GF-D8 (cell line): ENCODE measurements at places on chromosomes 6 and 20.

GRCh38 chr20:24842918-24843715 lies 106.0 kb upstream of the CST7 start:
- DNase-seq: peak; percentile 57

DNA sequence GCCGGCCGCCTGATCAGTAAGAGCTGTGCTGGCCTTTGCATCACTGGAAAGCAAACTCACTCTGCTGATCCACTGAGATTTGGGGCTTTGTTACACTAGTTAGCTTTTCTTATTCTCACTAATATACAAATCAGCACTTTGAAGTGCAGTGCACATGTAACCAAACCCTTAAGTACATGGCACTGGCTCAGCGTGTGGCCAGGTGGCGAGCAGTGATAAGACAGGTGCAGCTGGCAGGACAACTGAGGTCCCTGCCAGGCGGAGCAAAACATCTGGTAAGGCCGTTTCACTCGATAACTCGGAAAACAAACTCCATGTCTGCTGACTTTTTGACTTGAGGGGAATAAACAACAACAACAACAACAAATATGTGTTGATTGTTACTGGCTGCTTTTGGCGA lies 11.0 kb downstream of the GFRA4 start:
- DNase-seq: no peak

DNA sequence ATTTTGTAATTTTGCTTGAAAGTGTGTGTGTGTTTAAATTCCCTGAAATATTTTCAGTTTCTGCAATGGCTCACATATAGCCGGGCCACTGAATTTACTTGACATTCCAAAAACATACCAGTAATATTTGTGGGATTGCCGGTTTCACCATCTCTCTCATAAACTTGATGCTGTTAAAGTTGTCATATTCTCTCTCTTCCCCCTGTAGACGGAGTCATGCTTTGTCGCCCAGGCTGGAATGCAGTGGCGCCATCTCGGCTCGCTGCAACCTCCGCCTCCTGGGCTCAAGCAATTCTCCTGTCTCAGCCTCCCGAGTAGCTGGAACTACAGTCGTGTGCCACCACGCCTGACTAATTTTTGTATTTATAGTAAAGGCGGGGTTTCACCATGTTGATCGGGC lies 122.1 kb downstream of the TIAM2 start:
- no peak for DNase-seq

DNA sequence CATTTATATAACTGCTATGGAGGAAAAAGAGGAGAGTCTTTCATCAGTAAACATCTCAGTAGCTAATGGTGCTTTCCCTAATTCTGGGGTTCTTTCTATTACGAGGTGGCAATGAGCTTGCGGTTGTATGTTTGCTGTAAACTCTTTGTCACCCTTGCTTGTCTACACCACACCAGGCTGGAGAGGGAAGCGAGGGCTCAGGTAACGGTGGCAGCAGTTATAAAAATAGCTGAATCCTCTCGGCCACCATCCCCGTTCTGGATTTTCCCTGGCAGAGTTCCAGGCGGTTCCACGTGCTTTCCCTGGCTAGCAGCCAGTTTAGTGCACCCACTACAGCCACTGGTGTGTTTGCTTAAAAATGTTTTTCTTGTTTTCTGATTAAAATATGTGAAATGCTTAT lies 39.0 kb downstream of the MAS1 start:
- no peak for DNase-seq

DNA sequence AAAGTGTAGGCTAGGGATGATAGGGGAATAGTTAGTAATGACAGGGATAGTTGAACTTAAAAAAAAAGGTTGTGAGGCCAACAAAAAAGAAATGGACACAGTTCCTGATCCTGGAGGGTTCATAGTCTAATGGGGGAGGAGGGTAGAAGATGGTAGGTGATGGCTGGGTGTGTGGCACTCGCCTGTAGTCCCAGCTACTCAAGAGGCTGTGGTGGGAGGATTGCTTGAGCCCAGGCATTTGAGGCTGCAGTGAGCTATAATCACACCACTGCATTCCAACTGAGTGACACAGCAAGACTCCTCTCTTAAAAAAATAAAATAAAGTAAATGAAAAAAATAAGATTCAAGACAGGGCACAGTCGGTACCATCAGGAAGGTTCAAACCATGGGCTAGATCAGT lies 2.4 kb upstream of the MICB start:
- DNase-seq: no peak

DNA sequence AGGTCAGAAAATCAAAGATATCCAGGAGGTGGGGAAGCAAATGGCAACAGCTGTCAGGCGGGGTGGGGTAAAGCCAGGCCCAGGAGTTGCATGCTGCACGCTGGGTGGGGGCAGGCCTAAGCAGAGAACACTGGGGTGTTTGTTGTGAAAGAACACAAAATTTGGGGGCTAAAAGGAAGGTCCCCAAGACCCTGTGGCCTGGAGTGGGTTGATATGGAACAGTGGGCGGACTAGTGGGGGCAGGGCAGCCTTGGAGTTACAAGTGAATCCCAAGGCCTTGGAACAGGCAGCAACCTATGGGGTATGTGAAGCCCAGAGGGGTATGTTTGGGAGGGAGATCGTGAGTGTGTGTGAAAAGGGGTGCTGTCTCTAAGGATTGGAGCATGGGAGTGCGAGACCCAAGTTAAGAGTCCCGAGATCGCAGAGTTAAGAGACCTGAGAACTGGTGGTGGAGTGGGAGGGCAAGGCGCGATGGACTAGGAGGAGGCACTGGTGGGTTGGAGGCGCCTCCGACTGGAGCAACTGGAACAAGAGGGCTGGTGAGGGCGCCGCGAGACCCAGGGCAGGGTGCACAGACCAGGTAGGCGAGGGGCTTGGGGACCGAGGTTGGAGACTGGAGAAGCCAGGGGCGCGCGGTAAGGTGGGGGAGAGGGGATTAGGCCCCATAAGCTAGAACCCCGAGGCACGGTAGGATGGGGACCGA lies 658 bp downstream of the CUL7 start:
- no peak for DNase-seq

DNA sequence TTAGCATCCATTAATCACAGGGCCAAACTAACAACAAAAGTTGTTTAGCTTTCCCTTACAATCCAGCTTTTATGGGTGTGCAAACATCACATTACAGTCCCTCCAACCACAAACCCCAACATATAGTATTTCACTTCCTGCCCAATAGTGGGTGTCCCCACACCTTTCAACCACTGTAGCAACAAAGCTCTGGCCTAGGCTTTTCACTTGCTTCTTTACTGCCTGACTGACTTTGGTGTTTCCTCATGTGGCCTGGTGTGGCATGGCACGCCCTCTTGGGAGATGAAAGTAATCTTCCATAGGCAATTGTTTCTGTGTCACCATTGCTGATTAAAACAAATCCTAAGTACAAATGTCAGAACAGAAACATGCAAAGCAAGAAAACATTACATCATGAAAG lies 46.3 kb downstream of the MCM8 start:
- DNase-seq: peak; percentile 79

- DNase-seq: no peak
Measured at GRCh38 chr20:4809707-4810106, 88.0 kb downstream of the PRND start.

- no peak for DNase-seq
Measured at GRCh38 chr6:116327803-116328527, 42.8 kb upstream of the DSE start.

DNA sequence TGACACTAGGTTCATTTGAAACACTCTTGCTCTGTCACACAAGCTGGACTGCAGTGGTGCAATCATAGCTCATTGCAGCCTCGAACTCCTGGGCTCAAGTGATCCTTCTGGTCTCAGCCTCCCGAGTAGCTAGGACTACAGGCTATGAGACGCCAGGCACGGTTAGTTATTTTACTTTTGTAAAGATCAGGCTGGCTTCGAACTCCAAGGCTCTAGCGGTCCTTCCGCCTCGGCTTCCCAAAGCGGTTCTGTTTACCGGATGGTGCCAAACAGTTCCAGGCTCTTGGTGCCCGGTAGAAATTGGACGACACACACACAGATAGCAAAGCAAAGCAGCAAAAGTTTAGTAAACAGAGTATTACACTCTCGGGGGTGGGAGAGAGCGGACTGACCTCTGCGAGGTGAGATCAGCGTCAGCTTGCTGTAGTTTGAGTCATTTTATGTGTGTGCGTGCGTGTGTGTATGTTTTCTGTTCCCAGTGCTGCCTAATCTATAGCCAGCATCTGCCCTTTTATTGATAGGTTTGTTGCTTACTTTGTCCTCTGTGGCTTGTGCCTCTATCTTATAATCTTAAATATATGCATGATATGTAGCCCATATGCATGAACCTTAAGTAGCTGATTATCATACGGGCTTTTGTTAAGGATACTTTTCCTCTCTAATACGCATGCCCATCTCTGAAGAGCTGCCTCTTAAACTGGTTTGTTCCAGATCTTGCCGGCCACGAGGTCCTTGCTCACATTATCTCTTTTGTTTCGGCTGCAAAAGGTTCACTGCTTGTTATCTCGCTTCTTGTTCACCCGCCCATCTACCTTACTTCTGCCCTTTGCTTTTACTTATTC lies 75.2 kb downstream of the OR2B2 start:
- DNase-seq: peak; percentile 89

- DNase-seq: no peak
Measured at GRCh38 chr6:11727998-11728961, 50.3 kb downstream of the ADTRP start.

DNA sequence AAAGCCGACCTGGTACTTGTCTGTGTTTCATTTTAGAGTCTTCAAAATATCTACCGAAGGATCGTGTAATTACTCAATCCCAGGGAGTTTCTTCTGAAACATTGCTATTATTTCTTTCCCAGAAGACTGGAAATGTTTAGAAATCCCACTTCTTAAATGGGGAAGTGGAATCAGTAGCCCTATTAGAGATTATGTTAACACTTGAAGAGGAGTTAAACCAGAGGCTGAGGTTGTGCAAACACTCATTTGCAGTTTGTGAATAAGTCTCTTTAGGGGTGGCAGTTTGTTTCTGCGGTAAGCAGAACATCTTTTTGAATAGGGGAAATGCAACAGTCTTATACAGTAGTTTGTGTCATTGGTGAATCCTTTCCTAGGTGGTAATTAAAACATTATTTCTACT lies 21.3 kb downstream of the DSP start:
- DNase-seq: no peak

DNA sequence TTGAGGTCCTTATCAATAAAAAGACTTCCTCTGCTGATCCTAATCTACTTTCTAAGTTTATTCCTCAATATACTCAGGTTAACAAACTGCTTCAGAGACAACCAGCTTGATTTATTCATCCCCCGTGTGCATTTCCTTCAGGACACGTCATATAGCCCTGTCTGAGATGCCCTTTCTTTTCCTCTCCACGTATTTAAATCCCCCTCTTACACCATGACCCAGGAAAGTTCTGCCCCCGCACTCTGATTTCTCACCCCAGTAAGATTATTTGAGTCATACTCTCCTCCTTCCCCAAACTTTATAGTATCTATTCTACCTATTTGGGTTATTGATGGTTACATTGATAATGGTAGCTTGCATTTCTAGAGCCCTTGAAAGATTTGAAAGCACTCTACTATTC lies 9.8 kb upstream of the CGA start:
- no peak for DNase-seq

GRCh38 chr6:44431118-44431725 lies 43.7 kb downstream of the CDC5L start:
- no peak for DNase-seq

DNA sequence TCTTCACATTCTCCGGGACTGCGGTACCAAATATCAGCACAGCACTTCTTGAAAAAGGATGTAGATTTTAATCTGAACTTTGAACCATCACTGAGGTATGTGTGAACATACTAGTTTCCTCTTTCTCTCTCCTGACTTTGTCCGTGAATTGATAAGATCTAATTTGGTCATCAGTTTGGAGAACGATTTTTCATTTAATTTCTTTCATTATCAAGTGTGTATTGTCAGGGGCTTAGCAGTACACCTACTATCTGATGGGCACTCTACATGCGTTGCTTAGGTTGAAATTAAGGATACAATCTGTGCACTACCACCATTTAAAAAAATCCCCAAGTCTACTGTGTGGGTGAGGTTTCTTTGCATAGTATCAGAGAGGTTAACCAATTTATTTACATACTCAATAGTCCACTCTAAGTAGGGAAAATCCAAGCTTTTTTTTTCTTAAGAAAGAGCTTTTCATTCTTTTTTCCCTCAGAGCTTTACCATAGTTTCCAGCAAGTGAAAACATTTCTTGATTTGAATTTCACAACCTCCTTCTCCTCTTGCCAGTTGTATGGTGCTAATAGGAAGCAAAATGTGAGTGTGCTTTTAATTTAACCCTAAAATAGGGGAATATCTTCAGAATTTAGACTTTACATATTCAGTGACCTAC lies 105.4 kb upstream of the ESR1 start:
- no peak for DNase-seq

DNA sequence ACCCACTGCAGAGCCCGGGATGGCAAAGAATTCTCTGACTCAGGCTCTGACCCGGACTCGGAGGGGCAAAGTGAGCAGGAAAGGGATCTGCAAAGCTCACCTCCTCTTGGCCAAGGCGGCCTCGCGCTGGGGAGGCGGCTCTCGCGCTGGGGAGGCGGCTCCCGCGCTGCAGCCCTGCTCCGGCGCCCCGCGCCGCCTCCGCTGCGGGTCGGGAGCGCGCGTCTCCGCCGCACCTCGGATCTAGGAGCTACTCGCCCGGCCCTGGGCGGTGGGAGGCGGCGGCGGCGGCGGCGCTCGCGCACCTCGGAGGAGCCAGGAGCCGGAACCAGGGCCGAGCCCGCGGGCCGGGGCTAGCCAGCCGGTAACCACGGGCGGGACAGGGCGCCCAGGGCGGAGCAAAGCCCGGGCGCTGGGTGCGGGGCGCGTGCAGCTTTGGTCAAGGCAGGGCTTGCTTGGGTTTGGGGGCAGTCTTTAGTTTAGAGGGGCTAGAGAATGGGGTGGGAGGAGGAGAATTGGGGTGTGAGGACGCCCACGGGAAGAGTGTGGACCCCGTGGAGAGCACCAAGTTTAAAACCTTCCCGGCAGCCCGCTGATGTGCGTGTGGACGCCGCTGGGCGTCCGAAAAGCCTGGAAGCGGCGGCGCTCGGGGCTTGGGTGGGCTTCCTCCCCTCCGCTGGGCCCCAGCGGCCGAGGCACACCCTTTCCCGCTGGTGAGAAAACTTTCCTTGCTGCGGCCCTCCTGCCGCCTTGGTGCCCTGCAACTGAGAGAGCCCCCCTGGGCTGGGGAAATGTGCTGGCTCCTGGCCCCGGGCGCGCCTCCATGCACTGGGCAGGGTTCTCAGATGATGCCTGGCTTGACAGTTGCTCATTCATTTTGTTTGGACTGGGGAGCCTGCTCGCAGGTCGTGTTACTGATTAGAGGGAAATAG lies at the start of gene MRAP2:
MRAP2 (plus strand) TSS at position 250 of the 929 bp plus-strand sequence. CDS start 21,547 bp downstream, outside the sequence.
- DNase-seq: no peak

GRCh38 chr6:169289619-169290339 lies 36.1 kb upstream of the THBS2 start:
- no peak for DNase-seq
